ENCODE measurements at places on chromosomes 4 and X.

GRCh38 chrX:119762718-119763117 lies 4.3 kb downstream of the SOWAHD start:
- DNase-seq: no peak

- DNase-seq: no peak
These were observed 5.6 kb downstream of the PDGFRA start for GRCh38 chr4:54234497-54235205.

- no peak for DNase-seq
These were observed 5.4 kb downstream of the RAB9A start for GRCh38 chrX:13694359-13694758.

- DNase-seq: no peak
These were observed 5.6 kb upstream of the FAM200B start for GRCh38 chr4:15676039-15676438.

GRCh38 chr4:57943682-57944081 lies 833.5 kb upstream of the IGFBP7 start:
- peak; percentile 77 for DNase-seq

DNA sequence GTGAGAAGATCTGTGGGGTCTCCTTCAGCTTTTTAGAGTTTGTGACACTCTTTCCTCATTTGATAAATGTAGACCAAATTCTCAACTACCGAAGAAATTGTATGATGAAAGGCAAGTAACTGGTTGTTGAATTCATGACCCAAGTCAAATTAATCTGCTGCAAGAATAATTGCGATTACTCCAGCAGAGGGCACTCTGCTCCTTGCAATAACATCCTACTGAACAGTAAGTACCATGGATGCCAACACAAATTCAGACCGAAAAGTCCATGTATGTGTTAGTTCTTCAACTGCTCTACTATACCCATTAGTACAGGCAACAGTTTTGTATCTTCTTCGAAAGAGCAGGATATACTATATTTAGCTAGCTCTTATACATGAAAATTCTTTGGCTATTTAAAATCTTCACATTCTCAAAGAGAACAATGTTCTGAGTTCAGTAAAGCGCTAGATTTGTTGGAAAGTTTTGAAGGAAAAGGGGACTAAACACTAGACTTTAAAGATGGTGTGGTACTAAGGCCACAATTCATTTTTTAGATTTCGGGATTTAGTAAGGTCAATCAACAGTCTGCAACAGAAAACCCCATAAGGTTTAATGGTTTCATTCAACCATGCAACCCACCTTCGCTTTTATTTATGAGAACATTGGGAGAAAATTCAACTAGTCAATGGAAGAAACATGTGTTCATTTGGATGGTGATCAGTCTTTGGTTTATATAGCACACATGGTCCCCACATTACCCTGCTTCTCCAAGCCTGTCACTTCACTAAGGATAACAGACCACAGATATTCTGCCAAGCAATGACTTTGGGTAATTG lies 105.4 kb upstream of the TBC1D9 start:
- DNase-seq: peak; percentile 76

DNA sequence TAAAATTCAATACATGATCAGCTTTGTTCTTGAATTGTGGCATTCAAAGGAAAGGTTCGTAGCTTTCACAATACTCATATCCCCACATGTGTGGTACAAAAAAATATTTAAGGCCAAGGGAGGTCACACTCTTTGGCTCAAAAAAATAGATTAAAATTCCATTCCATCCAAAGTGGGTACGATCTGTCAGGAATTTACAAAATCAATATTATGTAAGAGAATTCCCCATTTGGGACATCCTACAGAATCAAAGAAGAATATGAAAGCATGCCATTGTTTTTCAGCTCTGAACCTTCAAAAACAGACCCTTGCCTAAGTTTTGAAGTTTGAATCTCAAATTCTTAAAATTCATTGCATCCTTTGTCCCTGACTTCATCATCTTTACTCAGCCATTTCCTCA lies 85.8 kb downstream of the MID1 start:
- DNase-seq: no peak

DNA sequence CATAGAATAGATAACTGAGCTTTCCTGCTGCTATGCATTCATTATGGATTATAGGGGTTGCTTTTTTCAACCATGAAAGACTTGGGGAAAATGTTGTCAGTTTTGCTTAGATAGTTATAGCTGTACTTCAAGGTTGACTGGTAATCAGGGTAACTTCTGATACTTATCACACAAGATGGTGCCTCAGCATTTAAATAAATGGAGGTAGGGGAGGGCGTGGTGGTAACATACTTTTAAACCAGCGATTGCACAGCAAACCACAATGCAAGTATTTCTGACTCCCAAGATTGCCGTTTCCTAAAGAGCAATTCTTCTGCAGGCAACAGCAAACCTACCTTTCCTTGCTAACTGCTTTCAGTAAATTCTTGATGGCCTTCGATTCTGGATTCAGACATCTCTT lies 1.3 kb downstream of the CXCL10 start:
- no peak for DNase-seq

DNA sequence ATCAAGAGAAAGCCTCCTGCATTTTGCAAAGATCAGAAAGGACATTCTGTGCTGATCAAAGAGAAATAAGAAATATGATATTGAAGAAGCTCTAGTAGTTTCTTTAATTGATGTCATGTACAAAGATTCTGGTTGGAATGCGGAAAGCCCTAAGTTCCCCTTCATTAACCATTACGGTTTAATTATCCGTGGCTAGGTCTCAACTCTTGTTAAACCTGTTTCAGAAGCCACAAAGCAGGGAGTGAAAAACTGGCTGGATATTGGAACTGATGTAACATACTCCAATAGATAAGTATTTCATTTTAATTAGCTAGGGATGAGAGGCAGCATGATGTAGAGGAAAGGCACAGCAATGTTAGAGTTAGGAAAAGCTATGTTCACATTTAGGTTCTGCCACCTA lies 55.7 kb downstream of the SPANXN3 start:
- DNase-seq: no peak

DNA sequence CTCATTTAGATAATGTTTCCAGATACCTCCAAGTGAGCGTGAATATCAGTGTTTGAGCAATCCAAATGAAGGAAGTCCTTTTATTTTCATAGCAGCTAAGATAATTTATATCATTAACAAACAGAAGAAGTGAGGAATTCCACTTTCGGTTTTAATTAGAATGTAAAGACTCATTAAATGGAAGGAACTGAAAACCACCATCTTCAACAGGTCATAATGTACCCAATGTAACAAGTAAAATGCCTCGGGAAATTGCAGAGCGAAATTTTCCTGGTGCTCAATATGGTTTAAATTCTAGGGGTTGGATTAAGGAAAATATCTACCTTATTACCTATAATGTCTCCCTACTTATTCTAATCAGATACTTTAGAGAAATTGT lies 33.9 kb upstream of the SLC9A7 start:
- DNase-seq: no peak

- no peak for DNase-seq
These were observed 317.2 kb downstream of the DHX15 start for GRCh38 chr4:24266951-24267722.

DNA sequence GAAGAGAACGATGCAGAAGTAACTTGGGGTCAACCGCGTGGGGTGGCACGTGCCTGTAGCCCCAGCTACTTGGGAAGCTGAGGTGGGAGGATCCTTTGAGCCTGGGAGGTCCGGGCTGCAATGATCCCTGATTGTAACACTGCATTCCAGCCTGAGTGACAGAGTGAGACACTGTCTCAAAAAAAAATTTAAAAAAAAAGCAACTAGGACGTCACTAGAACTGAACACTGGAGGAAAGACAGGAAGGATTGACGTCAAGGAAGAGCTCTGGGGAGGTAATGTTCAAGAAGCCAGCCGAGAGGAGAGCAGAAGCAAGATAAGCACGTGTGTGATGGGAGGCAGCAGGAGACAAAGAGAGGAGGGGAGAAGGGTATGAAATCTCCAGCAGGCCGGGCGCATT lies 28.7 kb downstream of the S100G start:
- no peak for DNase-seq

GRCh38 chr4:39004758-39005157 lies 27.5 kb downstream of the TMEM156 start:
- no peak for DNase-seq

DNA sequence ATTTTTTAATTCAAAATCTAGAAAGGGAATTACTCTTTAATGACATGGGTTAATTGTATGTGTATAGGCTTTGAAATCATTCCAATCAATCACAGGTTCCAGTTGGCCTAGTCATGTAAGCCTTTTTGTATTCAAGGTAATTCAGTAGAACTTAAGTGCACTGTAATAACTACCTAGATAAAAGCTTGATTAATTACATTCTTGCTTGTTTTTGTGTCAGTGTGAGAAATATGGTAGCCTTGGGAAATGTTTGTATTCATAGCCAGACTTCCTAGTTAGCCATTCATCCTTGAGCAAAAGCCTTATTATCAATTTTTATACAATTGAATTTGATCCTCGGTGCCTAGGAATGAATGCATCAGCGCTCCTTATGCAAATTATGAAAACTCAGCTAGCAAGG lies 33.5 kb downstream of the TKTL2 start:
- DNase-seq: no peak

- no peak for DNase-seq
These were observed 41.1 kb downstream of the HPF1 start for GRCh38 chr4:169716677-169717076.
